Left ventricle myocardium superior (tissue), 1 donor: ENCODE measurements at places on chromosomes 12 and 14. TPM values are rescaled to one million over a fixed set of nuclear protein-coding genes. Genes with fewer than 3 reads are reported as not detected.
A peak's percentile ranks its signal among the peaks of the same experiment; 100 is the strongest.

- DNase-seq, result no peak
Observed at GRCh38 chr12:108862588-108862959, 5.2 kb upstream of the SSH1 start.

DNA sequence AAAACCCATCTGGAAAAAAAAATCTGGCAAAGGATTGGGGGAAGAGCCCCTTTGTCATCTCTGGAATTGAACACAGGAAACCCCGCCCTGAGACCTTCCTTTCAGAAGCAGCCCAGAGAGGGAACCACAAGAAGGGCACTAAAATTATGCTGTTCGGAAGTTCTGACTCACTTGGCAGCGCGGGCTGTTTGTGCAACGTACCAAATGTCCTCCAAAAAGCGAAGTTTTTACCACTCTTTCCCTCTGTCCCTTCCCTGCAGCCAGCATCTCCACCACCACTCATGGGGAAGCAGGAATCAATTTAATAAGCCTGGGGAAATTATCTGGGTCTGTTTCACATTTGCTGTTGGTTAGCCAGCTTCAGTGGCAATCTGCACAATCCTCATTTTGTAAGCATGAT lies 3.2 kb upstream of the SYNE3 start:
- DNase-seq, result peak; percentile 83

GRCh38 chr14:70027785-70028428 lies 148.7 kb downstream of the SMOC1 start:
- DNase-seq, result peak; percentile 85

The DACT1 gene
- 2.2 TPM for total RNA-seq

DNA sequence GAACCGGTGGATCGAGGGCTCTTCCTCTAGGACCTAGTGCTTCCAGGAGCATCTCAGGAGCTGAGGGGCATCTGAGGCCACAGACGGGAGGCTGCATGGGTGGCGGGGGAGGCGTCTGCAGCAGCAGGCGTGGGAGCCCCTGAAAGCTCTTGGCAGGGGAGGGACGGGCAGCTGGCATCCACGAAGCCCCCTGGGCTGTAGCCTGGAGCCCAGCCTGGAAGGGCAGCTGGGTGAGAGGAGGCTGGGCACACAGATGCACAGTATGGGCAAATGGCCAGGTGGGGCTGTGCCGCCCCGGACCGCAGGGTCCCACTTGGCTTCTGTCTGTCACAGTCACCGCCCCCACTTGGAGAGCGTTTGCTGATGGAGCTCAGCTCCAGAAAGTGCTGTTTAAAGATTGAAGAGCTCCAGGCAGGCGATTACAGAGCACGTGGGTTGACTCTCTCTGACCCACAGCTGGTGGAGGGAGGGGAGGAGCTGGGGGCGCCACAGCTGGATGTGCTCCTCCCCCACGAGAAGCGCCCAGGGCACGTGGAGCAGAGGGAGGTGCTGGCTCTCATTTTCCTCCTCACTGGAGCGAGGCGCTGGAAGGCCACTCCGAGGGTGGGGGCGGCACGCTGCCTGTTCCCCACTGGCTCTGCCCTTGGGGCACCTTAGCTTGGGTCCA lies 155.0 kb upstream of the C14orf180 start:
- no peak for DNase-seq
